ENCODE measurements at places on chromosomes 12 and 14.

- no peak for DNase-seq
Observed at GRCh38 chr14:61640158-61641136, 54.9 kb upstream of the HIF1A start.

- DNase-seq = no peak
Observed at GRCh38 chr14:80933686-80934085, 7.9 kb downstream of the CEP128 start.

- no peak for DNase-seq
Observed at GRCh38 chr14:87999277-87999676, 5.7 kb upstream of the GPR65 start.

DNA sequence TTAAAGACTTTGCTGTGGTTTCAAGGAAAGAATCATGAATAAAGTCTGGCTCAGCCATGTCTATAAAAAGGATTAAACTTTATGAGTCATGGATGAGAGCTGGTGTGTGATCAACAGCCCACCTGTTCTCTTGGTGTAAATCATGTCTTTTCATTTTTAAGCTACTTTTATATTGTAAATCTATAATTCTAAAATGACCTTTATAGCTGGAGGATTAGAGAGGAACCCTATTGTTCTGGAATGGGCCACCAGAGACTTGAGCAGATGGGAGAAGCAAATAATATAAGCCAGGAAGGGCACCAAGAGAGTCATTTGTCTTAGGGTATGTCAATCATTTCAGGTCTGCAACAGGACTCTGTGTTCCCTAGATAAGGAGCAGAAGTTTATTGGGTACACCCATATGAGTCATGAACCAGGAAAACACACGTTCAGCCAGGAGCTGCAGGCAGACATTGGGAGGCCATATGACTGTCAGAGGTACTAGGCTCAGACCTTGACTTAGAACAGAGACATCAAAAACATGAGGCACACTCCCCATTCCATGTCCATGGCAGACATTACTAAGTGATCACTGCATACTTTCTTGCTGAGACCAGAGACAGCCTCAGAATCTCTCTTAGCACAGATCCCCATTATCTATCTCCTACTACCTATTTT lies 49.3 kb downstream of the NDUFA12 start:
- no peak for DNase-seq

Data from GM12878 (cell line).